ENCODE measurements at places on chromosomes 3 and 15. TPM values are rescaled to one million over a fixed set of nuclear protein-coding genes. Genes with fewer than 3 reads are reported as not detected.

FOXL2 gene
- total RNA-seq = 0.42 TPM

GRCh38 chr15:70653426-70653825 is 109.9 kb downstream of the UACA start:
- H3K36me3 ChIP-seq = peaks cover 17% of the 10 kb centered on the region
- no peak overlapping the region for H3K4me3 ChIP-seq
- no peaks in the 10 kb centered on the region for H3K27me3 ChIP-seq
- H3K4me1 ChIP-seq = no peaks in the 10 kb centered on the region
- H3K27ac ChIP-seq = no peak overlapping the region

DNA sequence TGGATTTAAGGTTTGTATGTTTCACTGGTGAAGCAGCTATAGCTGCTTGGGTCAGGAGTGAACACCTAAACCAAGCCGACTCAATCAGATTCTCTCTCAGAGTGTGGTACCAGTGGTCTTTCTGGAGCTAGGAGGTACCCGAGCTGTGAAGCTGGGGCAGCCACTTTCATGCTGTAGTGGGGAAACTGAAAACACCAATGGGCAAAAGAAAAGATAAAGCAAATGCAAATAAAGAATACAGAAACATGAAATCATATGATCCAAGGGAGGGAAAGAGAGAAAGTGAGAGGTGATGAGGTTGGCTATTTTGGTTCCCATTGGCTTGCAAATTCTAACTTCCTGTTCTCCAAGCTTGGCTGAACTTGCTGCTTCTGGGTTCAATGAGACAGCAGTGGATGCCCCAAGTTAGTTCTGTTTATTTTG is 212.3 kb upstream of the CFAP20DC start:
- H3K4me1 ChIP-seq = no peaks in the 10 kb centered on the region
- H3K27me3 ChIP-seq = no peaks in the 10 kb centered on the region
- no peak overlapping the region for H3K27ac ChIP-seq
- no peak overlapping the region for H3K4me3 ChIP-seq
- DNase-seq = no peak
- H3K36me3 ChIP-seq = no peaks in the 10 kb centered on the region

- no peak overlapping the region for H3K4me3 ChIP-seq
- peaks cover 26% of the 10 kb centered on the region for H3K4me1 ChIP-seq
- H3K27ac ChIP-seq = no peak overlapping the region
- H3K36me3 ChIP-seq = no peaks in the 10 kb centered on the region
- no peaks in the 10 kb centered on the region for H3K27me3 ChIP-seq
Measured at GRCh38 chr15:58040150-58040549, 25.4 kb downstream of the ALDH1A2 start.

RARB gene
- 0.46 TPM for total RNA-seq

DNA sequence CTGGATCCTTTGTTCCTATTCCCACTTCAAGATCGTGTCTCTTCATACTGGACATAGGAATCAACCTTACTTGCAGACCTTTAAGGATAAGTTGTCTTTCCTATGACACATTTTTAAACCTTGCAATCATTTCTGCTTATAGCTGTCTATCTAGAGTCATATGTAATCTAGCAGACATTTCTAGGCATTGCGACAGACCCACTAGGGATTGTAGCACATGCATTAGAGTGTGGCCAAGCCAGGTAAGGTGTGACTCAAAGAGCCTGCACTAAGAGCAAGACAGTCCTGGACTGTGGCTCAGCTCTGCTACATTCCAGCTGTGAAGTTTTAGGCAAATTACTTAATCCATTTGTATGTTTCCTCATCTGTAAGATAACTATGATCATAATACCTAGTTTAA is 38.8 kb upstream of the BFSP2 start:
- no peaks in the 10 kb centered on the region for H3K4me1 ChIP-seq
- no peaks in the 10 kb centered on the region for H3K27me3 ChIP-seq
- DNase-seq = no peak
- H3K4me3 ChIP-seq = no peak overlapping the region
- H3K27ac ChIP-seq = no peak overlapping the region

DNA sequence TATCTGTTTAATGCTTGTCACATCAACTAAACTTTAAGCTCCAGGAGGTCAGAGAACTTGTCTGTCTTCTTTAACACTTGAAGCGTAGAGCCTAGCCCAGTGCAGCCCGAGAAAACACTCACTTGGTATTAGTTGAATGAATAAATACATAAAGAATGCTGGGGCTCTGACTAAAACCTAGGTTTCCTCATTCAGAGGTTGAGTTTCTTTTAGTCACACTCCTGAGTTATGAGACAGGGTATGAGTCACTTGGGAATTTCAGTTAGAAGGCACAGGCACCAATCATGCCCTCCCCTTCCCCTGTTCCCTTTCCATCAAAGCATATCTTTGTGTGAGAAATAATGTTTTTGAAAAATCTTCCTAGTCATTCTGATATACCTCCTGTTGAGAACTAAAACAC is 589.8 kb upstream of the DPPA4 start:
- H3K36me3 ChIP-seq = no peaks in the 10 kb centered on the region
- no peaks in the 10 kb centered on the region for H3K27me3 ChIP-seq
- H3K27ac ChIP-seq = peak overlapping the region; percentile 58
- DNase-seq = peak; percentile 40
- peaks cover 22% of the 10 kb centered on the region for H3K4me1 ChIP-seq
- H3K4me3 ChIP-seq = no peak overlapping the region

LTF gene
- total RNA-seq = not detected

GRCh38 chr15:57923750-57924149 is 141.8 kb downstream of the ALDH1A2 start:
- H3K27ac ChIP-seq = no peak overlapping the region
- H3K4me3 ChIP-seq = no peak overlapping the region
- H3K4me1 ChIP-seq = peaks cover 10% of the 10 kb centered on the region

- DNase-seq = no peak
- H3K27me3 ChIP-seq = no peaks in the 10 kb centered on the region
- no peak overlapping the region for H3K4me3 ChIP-seq
- H3K27ac ChIP-seq = no peak overlapping the region
- H3K36me3 ChIP-seq = no peaks in the 10 kb centered on the region
Measured at GRCh38 chr3:11514191-11514821, 129.4 kb downstream of the VGLL4 start.

GDPGP1 gene
- total RNA-seq = 1.8 TPM

- H3K36me3 ChIP-seq = no peaks in the 10 kb centered on the region
- H3K27ac ChIP-seq = no peak overlapping the region
- DNase-seq = no peak
Measured at GRCh38 chr3:98010194-98010882, 24.8 kb downstream of the GABRR3 start.

RGMA gene
- total RNA-seq = 52.7 TPM

FETUB gene
- not detected for total RNA-seq

ZNF654 gene
- total RNA-seq = 14.1 TPM

PLD1 gene
- total RNA-seq = 5.2 TPM

DNA sequence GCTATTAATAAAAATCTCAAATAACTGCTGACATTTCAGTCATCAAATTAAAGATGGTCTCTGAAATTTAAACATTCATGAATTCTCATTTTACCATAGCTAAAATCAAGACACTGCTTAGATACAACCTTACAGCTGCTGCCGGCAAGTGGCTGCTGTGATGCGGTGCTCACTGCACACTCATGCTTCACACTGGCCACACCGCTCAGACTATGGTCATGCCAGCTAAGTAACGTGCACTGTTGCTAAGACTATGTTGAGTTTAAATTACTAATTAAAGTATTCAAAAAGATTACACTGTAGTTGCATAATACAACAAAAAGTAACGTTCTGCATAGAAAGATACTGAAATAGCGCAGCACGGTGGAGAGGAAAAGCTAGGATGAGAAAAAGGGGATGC is 12.1 kb downstream of the ATP13A3 start:
- H3K4me1 ChIP-seq = no peaks in the 10 kb centered on the region
- no peak overlapping the region for H3K4me3 ChIP-seq
- H3K27ac ChIP-seq = no peak overlapping the region
- no peak for DNase-seq
- H3K36me3 ChIP-seq = peaks cover 17% of the 10 kb centered on the region

DNA sequence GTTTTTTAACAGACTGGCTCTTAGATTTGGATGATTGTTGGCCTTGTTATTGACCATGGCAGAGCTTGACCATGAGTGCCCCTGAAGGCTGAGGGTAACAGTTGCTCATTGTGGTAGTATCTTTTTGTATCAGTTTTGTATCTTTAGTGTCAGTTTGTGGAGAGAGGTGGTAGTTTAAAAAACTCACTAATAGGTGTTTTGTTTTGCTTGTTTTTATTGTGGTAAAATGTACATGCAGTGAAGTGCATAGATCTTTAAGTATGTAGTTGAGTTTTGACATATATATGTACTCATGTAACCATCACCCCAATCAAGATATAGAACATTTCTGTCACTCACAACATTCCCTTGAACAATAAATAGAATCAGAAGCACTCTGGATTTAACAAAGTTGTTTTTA is 9.8 kb downstream of the GMPS start:
- no peaks in the 10 kb centered on the region for H3K4me1 ChIP-seq
- H3K27me3 ChIP-seq = no peaks in the 10 kb centered on the region
- DNase-seq = no peak

DNA sequence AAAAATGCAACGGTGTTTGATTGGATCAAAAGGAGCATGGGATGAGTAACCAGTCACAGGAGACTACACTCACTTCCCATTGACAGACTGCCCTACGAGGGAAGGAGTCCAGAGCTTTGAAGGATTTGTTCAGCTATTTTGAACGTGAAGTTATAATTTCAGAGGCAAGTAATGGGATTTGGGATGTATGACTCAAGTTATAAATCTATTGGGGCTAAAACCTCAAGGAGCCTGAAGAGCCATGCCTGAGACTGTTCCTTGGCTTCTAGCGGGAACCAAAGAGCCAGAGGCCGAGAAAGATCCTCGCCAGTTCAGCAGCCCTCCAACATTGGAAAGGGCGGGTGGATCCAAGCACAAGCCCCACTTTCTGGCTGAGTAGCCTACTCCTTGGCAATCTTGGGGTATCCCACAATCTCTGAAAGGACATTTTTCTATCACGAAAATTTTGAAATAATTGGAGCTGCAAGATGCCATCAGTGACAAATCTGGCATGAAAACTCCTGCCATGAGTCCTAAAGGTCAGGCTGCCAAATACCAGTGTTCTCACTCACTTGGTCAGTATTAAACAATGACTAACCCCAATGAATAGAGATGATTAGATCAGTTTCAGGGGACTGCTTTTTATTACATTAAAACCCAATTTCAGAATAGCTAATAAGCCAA is 48.6 kb upstream of the SLCO2A1 start:
- no peak overlapping the region for H3K27ac ChIP-seq
- DNase-seq = no peak
- H3K27me3 ChIP-seq = no peaks in the 10 kb centered on the region
- H3K36me3 ChIP-seq = no peaks in the 10 kb centered on the region
- no peak overlapping the region for H3K4me3 ChIP-seq

ANKRD34C gene
- not detected for total RNA-seq

KNG1 gene
- total RNA-seq = not detected

DNA sequence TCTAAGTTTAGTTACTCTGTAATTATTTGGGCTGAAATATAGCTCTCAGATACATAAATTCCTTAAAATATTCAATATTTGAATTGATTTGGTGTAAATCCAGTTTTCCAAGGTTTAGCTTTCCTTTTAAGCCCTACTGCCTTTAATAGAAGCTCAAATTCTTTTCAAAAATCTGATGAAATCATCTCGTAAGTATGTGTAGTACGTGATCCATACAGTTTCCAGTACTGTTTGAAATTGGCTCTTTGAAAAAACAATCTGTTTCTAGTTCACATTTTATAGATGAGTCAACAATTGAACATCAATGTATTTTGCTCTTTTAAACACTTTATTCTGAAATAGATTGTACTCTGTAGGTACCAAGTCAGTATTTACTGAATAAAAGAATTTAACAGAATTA is 84.2 kb downstream of the LRRC49 start:
- H3K4me1 ChIP-seq = no peaks in the 10 kb centered on the region
- no peaks in the 10 kb centered on the region for H3K36me3 ChIP-seq
- H3K4me3 ChIP-seq = no peak overlapping the region

DNA sequence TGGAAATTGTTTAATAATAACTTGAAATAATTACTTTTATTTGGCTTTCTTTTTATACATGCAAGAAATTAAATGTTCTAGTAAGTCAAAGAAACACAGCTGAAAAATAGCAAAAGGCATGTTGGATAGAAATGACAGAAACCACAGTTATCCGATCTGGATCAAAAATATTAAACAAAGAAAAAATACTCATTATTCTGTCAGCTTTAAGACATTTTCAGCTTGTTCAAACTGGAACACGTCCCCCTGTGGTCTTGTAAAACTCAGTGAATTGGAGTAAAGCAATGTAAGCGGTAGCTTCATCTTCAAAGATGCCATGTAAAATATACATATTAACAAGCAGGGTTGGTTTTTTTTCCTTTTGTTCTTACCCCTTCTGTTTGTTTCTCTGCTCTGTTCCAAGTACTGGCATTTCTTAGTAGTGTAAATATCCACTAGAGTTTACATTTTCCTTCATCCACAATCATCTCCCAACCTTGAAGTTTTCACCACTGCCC is 223.4 kb downstream of the IGSF11 start:
- no peak overlapping the region for H3K4me3 ChIP-seq
- H3K4me1 ChIP-seq = no peaks in the 10 kb centered on the region
- DNase-seq = no peak
- H3K27me3 ChIP-seq = no peaks in the 10 kb centered on the region
- no peaks in the 10 kb centered on the region for H3K36me3 ChIP-seq

GRCh38 chr3:59873576-59874230 is 823.9 kb upstream of the CFAP20DC start:
- H3K4me3 ChIP-seq = no peak overlapping the region
- DNase-seq = no peak
- H3K4me1 ChIP-seq = no peaks in the 10 kb centered on the region

GRCh38 chr15:59522988-59523461 is 85.0 kb downstream of the FAM81A start:
- no peak overlapping the region for H3K4me3 ChIP-seq
- DNase-seq = no peak
- H3K4me1 ChIP-seq = no peaks in the 10 kb centered on the region
- H3K27me3 ChIP-seq = no peaks in the 10 kb centered on the region
- no peak overlapping the region for H3K27ac ChIP-seq
- H3K36me3 ChIP-seq = no peaks in the 10 kb centered on the region

AADACL2 gene
- total RNA-seq = not detected

DNA sequence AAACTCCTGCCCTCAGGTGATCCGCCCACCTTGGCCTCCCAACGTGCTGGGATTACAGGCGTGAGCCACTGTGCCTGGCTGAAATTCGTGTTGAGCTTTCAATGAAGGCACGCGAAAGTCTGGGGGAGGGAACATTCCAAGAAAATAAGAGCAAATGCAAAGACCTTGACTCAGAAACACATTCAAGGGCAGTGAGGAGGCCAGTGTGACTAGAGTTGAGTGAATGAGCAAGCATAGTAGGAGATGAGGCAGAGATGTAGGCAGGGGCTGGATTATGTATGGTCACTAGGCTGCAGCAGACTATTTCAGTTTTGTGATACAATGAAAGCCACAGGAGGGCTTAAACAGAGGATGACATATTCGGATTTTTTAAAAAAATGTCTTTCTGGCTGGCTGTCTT is 67.0 kb downstream of the SCN11A start:
- no peaks in the 10 kb centered on the region for H3K36me3 ChIP-seq
- no peak for DNase-seq
- H3K27ac ChIP-seq = no peak overlapping the region
- no peaks in the 10 kb centered on the region for H3K4me1 ChIP-seq
- H3K4me3 ChIP-seq = no peak overlapping the region

RLBP1 gene
- not detected for total RNA-seq

- H3K27me3 ChIP-seq = no peaks in the 10 kb centered on the region
- no peak overlapping the region for H3K4me3 ChIP-seq
- H3K4me1 ChIP-seq = peaks cover 36% of the 10 kb centered on the region
- no peaks in the 10 kb centered on the region for H3K36me3 ChIP-seq
Measured at GRCh38 chr3:99952306-99952705, 134.6 kb downstream of the CMSS1 start.

- 0 out of 2 replicates have a peak, but pooled peaks cover 2% of the 10 kb centered on the region for H3K4me1 ChIP-seq
- H3K27me3 ChIP-seq = no peaks in the 10 kb centered on the region
- H3K36me3 ChIP-seq = no peaks in the 10 kb centered on the region
- peak within 1 kb of the TSS; percentile 62 for H3K27ac ChIP-seq
- H3K4me3 ChIP-seq = peak within 1 kb of the TSS; percentile 66
Measured at GRCh38 chr3:181711325-181712135, at the start of gene SOX2. Gene SOX2 (plus strand): TSS chr3:181711925. CDS start chr3:181712361, 436 bp downstream.
